Thoracic aorta (tissue), 2 donors: ENCODE measurements at places on chromosomes 2 and 18. TPM values are rescaled to one million over a fixed set of nuclear protein-coding genes. Genes with fewer than 3 reads are reported as not detected.

The CD8A gene
- total RNA-seq = 4.4 TPM

The GALNT14 gene
- total RNA-seq = not detected

The SAG gene
- total RNA-seq = not detected

The ADAM23 gene
- 4.5 TPM for total RNA-seq

The TXNDC2 gene
- total RNA-seq = 8.8 TPM

The UPP2 gene
- total RNA-seq = not detected

DNA sequence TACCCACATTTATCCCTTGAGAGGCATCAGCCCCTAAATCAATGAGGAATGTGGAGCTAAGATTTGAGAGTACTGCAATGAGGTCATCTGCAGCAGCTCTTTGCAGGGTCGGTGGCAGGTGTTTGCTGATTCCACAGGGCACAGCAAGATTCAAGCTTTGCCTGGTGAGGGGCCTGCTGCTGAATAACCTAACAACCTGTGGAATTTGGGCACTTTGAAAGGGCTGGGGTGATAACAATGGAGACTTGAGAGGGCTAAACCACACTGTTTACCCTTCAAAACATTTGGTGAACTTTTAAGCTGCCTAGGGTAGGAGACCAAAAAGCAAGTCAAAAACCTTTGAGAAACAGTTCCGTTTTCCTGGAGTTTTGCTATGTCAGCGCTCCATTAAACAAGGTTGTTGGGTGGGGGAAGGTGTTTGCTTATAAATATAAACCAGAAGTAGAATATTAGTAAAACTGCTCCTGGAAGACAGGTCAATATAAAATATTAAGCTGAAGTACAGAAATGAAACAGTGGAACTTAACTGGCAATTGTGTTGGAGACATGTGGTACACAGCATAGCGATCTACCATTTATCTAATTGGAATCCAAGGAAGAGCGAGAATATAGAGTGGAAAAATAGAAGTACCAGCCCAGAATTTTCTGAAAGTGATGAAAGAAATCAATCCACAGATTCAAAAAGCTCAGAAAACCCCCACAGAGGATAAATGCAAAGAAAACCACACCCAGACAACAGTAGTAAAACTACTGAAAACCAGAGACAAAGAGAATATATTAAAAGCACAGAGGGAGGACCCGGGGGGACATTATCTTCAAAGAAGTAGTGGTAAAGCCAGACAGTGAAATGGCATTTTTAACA, 15.7 kb downstream of the COPS8 start:
- no peak for DNase-seq
- no peak overlapping the region for H3K4me3 ChIP-seq
- peaks cover 35% of the 10 kb centered on the region for H3K36me3 ChIP-seq
- no peak overlapping the region for H3K27ac ChIP-seq

GRCh38 chr18:55509631-55510324, 78.2 kb downstream of the TCF4 start:
- peaks cover 14% of the 10 kb centered on the region for H3K4me1 ChIP-seq
- H3K27ac ChIP-seq = peak overlapping the region; percentile 71
- H3K27me3 ChIP-seq = no peaks in the 10 kb centered on the region
- peak overlapping the region; percentile 59 for H3K4me3 ChIP-seq

GRCh38 chr2:8570637-8571036, 111.2 kb upstream of the ID2 start:
- peaks cover 7% of the 10 kb centered on the region for H3K4me1 ChIP-seq
- no peaks in the 10 kb centered on the region for H3K36me3 ChIP-seq
- no peak overlapping the region for H3K4me3 ChIP-seq
- H3K27ac ChIP-seq = no peak overlapping the region
- no peaks in the 10 kb centered on the region for H3K27me3 ChIP-seq
- DNase-seq = no peak

DNA sequence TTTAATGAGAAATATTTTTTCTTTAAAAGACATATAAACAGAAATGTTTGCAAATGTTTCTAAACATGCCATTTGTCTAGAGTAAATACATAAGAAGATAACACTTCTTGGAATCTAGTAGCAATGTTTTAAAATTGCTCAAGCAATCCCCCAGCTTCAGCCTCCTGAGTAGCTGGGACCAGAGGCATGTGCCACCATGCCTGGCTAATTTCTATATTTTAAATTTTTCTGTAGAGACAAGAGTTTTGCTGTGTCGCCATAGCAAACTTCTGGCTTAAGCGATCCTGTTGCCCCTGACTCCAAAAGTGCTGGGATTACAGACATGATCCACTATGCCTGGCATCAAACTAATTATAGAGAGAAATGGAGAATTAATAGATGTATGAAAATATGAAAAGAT, 14.6 kb upstream of the MBD2 start:
- H3K4me3 ChIP-seq = no peak overlapping the region
- no peaks in the 10 kb centered on the region for H3K27me3 ChIP-seq
- no peaks in the 10 kb centered on the region for H3K36me3 ChIP-seq
- no peaks in the 10 kb centered on the region for H3K4me1 ChIP-seq

- no peaks in the 10 kb centered on the region for H3K36me3 ChIP-seq
- no peak overlapping the region for H3K4me3 ChIP-seq
- no peak overlapping the region for H3K27ac ChIP-seq
- no peaks in the 10 kb centered on the region for H3K27me3 ChIP-seq
Measured at GRCh38 chr18:6270771-6271216, 143.9 kb downstream of the L3MBTL4 start.

DNA sequence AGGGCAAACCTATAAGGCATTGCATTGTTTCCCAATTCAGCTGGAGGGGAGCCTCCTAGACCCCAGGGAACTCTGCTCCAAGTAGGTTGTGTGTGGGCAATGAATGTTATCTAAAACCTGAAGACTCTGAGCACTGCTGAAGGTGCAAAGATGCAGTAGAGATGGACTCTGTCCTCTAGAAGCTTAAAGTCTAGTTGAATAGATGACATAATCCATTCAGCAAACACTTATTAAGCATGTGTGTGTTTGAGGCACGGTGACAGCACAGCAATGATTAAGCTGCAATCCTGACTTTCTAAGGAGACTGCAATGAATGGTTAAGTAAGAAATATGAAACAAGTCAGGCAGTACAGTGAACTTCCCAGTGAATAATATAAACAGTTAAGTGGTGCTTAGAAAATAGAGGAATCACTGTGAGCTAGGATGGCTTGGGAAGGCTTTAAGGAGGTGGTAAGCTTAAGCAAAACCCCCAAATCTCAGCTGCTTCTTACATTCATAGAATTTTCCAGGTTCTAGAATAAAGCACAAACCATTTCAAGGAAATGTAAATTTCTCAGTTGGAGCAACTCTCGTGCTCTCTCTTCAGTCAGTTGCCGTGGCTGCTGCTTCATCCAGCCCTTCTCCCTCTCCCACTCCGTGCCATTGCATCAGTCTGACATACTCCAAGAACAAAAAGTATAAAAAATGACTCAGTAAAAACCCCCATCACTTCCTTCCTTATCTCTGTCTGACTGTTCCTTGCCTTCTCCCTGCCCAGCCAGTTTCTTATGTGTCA, 19.1 kb downstream of the MXD1 start:
- peak overlapping the region; percentile 26 for H3K4me3 ChIP-seq
- H3K27me3 ChIP-seq = no peaks in the 10 kb centered on the region
- DNase-seq = peak; percentile 20
- peak overlapping the region; percentile 62 for H3K27ac ChIP-seq
- H3K4me1 ChIP-seq = peaks cover 32% of the 10 kb centered on the region

GRCh38 chr18:74252039-74252395, 39.7 kb downstream of the CYB5A start:
- peaks cover 3% of the 10 kb centered on the region for H3K36me3 ChIP-seq
- peaks cover 10% of the 10 kb centered on the region for H3K4me1 ChIP-seq
- H3K27ac ChIP-seq = no peak overlapping the region
- no peak for DNase-seq
- H3K4me3 ChIP-seq = no peak overlapping the region

DNA sequence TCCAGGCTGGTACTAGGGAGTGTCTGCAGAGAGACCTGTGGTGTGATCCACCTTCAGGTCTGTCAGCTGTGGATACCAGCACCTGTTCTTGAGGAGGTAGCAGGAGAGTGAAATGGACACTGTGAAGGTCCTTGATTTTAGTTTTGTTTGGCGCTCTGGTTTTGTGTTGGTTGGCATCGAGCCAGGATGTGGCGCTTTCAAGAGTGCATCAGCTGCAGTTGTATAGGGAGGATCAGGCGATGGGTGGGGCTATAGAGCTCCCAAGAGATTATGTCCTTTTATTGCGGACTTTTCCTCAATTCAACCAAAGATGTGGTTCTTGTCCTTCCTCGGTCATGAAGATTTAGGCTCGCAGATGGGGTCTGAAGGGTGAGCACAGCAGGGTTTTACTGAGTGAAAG, 37.5 kb downstream of the SLC39A10 start:
- H3K4me3 ChIP-seq = no peak overlapping the region
- no peaks in the 10 kb centered on the region for H3K4me1 ChIP-seq
- H3K27me3 ChIP-seq = no peaks in the 10 kb centered on the region
- DNase-seq = no peak
- no peak overlapping the region for H3K27ac ChIP-seq
